ENCODE measurements at places on chromosomes 3 and 15.
A peak's percentile ranks its signal among the peaks of the same experiment; 100 is the strongest.

GRCh38 chr15:81856001-81856633 is 189.7 kb downstream of the MEX3B start:
- DNase-seq, result no peak

GRCh38 chr15:59571606-59572005 is 40.0 kb upstream of the GCNT3 start:
- DNase-seq, result no peak

GRCh38 chr3:141796081-141796888 is 33.1 kb downstream of the GRK7 start:
- DNase-seq, result peak; percentile 66

- DNase-seq, result no peak
Measured at GRCh38 chr3:167031364-167032049, 348.6 kb downstream of the ZBBX start.

- peak; percentile 72 for DNase-seq
Measured at GRCh38 chr3:9727041-9727595, 4.4 kb upstream of the BRPF1 start.

DNA sequence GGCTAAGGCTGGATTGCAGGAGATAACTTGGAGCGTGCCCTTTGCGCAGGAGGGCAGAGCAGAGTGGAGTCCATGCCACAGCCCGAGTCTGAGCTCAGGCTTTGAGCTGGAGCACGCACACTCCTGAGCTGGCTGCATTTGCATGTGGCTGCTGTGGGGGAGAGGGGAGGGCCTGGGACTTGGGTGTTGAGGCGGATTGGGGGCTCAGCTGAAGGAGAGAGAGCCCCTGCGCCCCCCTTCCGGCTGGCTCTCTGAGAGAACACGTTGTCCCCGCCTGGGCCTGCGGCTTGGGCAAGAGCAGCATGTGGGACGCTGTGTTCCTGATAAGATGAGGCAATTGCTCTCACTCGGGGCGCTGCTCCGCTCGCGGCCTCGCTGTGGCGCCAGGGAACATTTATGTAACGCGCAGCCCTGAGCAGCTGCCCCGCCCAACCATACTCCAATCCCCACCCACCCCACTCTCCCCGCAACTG is 39.1 kb downstream of the KLF13 start:
- peak; percentile 98 for DNase-seq

DNA sequence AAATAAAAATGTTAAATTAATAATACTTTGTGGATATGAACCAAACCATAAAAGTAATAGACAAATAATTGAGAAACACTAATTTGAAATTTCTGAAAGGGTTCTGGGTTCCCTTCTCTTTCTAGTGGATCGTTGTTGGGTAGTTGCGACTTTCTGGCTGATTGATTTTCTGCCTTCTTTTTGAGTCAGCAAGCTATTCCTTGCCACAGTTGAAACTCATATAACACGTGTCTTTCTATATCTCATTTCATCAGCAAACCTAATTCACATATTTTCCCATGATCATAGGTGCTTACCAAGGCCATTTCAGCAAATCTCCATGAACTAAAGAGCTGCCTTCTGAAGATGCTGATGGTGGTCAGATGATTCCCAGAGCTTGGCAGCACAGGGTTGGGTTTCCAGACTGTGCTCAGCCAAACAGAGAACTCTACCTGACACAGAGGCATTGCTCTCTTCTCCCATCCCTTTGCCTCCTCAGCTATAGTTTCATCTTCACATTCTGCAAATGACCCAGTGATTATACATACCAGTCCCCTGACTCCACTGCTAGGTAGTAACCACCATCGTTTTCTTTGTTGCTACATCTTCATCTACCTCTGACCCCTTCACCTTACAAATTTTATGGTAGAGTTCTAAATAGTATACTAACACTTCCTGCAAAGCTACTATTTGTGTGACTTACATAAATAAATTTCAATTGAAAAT is 383.9 kb upstream of the DPH6 start:
- DNase-seq, result no peak

DNA sequence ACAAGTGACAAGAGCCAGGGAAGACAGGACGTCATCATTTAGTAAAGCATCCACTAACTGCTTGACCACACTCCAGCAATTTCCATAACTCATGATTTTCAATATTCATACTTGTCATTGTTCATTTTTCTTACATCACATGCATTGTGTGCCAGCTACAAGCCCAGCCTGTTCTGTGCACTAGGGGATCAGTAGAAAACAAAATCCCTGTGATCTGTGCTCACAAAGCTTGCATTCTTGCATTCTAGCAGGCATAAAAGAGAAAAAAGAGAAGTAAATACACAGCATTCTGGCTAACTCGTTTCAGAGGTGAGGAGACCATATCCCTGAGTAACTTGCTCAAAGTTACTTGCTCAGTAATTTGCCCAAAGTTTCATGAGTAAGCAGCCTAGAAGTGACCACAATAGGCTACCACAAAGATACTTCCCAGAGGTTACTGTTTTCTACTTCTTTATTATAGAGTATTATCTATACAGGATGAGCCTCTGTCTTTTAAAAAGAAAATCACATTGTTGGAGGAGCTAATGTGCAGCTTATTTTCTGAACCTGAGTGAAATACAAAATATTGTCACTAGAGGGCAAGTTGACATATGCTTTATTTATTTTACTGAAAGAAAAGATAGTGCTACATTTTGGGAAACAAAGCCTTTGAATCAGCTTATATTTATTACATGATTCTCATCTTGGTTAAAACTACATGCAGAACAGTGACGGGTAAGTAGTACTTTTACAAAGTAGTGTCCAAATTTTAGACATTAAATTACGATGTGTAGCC is 701.4 kb upstream of the LMCD1 start:
- DNase-seq, result no peak

- DNase-seq, result no peak
Measured at GRCh38 chr3:81620849-81621248, 140.6 kb downstream of the GBE1 start.

- DNase-seq, result no peak
Measured at GRCh38 chr15:100206643-100207042, 135.1 kb downstream of the ADAMTS17 start.

DNA sequence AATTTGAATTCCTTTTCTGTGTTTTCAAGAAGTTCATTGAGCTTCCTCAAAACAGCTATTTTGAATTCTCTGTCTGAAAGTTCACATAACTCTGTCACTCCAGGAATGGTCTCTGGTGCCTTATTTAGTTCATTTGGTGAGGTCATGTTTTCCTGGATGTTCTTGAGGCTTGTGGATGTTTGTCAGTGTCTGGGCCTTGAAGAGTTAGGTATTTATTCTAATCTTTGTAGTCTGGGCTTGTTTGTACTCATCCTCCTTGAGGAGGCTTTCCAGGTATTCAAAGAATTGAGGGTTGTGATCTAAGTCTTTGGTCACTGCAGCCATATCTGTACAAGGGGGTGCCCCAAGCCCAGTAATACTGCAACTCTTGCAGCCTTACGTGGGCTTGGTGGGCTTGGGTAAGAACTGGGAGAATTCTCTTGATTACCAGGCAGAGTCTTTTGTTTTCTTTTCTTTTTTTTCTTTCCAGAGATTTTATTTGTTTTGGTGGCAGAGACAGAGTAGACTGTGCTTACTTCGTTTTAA is 19.3 kb upstream of the CCNDBP1 start:
- DNase-seq, result no peak

GRCh38 chr3:177597311-177598096 is 400.2 kb upstream of the TBL1XR1 start:
- DNase-seq, result peak; percentile 23

DNA sequence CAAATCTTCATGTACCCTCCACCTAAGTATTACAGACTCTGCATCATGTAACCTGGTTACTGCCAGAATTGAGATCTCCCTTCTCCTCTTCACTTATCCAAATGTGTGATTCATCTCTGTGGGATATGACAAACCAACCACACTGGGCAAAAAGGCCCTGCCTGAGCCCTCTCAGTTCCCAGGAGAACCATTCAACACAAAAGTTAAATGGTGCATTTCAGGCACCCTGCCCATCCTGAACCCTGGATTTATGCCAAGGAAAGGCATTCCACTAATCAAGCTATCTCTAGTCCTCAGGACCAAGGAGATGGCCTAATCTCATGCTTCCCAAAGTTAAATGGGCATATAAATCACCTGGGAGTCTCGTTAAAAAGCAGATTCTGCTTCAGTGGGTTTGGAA is 108.5 kb downstream of the TNIK start:
- DNase-seq, result peak; percentile 39

GRCh38 chr3:186109897-186110803 is 1.3 kb upstream of the ETV5 start:
- no peak for DNase-seq

GRCh38 chr15:63490345-63491034 is 13.9 kb upstream of the USP3 start:
- DNase-seq, result no peak

- no peak for DNase-seq
Measured at GRCh38 chr3:65376426-65376825, 662.3 kb downstream of the MAGI1 start.

GRCh38 chr3:94024385-94024784 is 4.0 kb downstream of the STX19 start:
- no peak for DNase-seq

- DNase-seq, result no peak
Measured at GRCh38 chr15:81548365-81549130, 174.5 kb upstream of the TMC3 start.

GRCh38 chr3:195263925-195264600 is 6.9 kb downstream of the XXYLT1 start:
- peak; percentile 69 for DNase-seq

DNA sequence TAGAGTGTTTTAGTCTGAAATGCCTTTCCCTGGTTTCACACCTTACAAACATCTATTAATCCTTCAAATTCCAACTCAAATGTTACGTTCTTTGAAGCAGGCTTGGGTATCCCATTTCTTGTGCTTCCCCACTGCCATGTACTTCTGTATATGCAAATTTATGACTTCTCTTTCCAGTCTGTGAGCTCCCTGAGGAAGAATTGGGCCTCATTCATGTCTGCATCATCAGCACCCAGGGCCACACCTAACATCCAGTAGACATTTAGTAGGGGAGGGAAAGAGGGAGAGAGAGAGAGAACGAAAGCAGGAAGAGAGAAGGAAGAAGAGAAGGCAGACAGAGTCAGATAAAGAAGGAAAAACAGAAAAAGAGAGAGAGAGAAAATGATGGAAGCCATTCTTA is 53.3 kb upstream of the KY start:
- DNase-seq, result no peak

- no peak for DNase-seq
Measured at GRCh38 chr15:76799760-76800159, 105.4 kb downstream of the SCAPER start.
